ENCODE measurements at places on chromosomes 1 and 21.

GRCh38 chr1:54851406-54851805 is 35.6 kb downstream of the DHCR24 start:
- no peak for DNase-seq

GRCh38 chr1:115537415-115537814 is 104.4 kb upstream of the VANGL1 start:
- DNase-seq: no peak

DNA sequence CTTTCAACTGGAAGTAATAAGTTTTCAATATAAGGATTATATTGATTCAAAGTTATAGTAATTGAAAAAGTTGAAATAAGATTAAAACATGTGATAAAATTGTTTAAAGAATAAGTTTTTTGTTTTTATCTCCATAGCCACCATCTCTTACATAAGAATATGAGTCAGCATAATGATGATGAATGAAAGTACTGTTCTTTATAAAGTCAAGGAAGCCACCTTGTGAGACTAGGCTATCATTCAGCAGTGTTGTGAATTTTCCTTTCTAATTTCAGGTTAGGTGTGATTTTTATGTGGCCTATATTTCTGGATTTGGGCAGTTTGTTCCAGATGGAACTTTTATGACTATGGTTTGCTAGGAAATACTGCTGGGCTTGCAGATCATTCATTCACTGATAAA is 22.4 kb upstream of the ASB17 start:
- no peak for DNase-seq

DNA sequence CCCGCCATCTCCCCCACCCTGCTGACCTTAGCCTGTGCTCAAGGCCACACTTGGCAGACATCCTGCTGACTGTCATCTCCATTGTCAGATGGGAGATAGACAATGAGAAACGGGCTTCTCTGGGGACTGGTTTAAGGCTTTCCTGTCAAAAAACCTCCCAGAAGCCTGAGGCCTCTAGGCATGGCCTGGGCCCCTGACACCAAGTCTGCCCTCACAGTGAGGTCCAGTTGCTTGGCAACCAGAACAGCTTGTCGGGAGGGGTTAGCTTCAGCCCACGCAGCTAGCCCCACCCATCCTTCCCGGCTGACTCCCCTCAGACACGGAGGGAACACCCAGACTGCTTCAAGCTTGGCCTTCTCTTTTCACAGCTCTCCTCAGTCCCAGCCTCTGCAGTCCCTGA is 11.0 kb downstream of the PLEKHA6 start:
- DNase-seq: no peak

- DNase-seq: no peak
Measured at GRCh38 chr1:89361681-89362080, 2.2 kb upstream of the GBP6 start.
